CD4-positive, alpha-beta T cell treated with Interleukin-10 for 1 hour (primary cell): ENCODE measurements at places on chromosomes 4 and X.

GRCh38 chrX:152923599-152923998 lies 25.7 kb downstream of the ZNF185 start:
- no peak for DNase-seq

- DNase-seq: no peak
Observed at GRCh38 chrX:107442914-107443527, 6.4 kb upstream of the FRMPD3 start.

- DNase-seq: no peak
Observed at GRCh38 chr4:46550471-46550870, 160.5 kb upstream of the GABRA2 start.

DNA sequence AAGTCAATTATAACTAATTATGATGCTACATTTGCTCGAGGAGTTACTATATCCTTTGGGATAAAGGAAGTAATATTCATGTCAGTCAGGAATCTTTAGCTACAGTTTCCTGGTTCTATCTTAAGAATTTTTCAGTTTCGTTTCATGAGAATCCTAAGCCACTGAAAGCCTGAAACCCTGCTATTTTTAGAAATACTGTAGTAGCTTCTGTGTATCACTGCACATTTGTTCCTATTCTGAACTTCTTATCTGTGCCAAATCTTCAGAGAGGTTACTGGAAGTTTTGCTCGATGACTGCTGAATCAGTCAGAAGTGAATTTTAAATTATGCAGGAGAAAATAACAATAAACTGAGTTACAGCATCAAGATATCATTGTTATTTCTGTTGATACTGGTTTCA lies 249.2 kb downstream of the TENM3 start:
- DNase-seq: no peak

DNA sequence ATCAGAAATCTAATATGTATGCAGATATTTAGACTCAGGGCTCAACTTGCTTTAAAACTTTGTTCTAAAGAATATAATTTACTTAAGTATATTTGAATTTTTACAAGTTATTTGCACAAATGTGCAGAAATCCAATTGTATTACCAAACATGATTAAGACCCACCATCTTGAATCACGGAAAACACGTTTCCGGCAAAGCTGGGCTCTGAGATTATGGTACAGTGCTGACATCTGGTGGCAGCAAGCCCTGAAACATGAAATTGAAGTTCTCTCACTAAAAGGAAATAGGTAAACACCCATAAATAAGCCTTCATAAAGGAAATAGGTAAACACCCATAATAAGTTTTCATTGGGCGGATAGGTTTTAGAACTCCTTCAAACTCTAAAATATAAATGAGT lies 98.3 kb upstream of the MAOA start:
- DNase-seq: peak; percentile 67

GRCh38 chr4:128286474-128287058 lies 1.0 kb downstream of the PGRMC2 start:
- DNase-seq: peak; percentile 52

- DNase-seq: peak; percentile 85
Observed at GRCh38 chr4:81466841-81467671, 4.7 kb downstream of the RASGEF1B start.

DNA sequence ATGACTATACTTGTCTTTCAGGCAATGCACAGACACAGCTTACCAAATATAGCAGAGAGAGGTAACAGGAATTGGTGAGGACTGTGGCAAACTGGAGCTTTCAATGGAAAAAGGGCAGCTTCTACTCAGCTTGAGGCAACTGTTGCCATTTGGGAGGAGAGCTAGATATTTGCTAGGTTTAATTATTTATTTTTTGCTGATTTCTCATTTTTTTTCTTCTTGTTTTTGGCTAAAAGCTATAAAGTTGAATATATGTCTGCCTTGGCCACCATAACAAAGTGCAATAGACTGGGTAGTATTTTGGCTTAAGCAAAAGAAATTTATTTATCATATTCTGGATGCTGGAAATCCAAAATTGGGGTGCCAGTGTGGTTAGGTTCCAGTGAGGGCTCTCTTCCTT lies 93.9 kb downstream of the LDB2 start:
- DNase-seq: no peak

GRCh38 chrX:15946783-15947580 lies 92.4 kb upstream of the AP1S2 start:
- DNase-seq: no peak

- no peak for DNase-seq
Observed at GRCh38 chrX:50581405-50581804, 110.8 kb upstream of the DGKK start.

GRCh38 chr4:83436680-83437079 lies 18.9 kb downstream of the HELQ start:
- no peak for DNase-seq

- no peak for DNase-seq
Observed at GRCh38 chrX:45191820-45192409, 8.8 kb downstream of the DIPK2B start.

DNA sequence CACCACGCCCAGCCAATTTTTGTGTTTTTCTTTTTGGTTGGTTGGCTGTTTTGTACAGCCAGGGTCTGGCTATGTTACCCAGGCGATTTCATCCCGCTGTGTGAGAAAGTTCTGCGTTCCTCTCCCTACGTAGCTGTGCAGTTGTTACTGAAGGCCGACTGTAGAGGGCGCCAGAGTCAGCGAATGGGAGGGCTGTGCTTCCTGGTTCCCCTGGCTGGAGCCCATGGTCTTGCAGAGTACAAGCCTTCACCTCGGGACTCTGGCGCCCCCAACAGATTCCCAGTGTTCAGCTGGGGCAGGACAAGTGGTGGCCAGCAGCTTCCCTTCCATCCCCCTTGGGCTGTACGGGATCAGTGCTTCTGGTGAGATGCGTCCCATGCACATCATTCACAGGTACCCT lies 5.6 kb upstream of the CT45A1 start:
- peak; percentile 8 for DNase-seq

DNA sequence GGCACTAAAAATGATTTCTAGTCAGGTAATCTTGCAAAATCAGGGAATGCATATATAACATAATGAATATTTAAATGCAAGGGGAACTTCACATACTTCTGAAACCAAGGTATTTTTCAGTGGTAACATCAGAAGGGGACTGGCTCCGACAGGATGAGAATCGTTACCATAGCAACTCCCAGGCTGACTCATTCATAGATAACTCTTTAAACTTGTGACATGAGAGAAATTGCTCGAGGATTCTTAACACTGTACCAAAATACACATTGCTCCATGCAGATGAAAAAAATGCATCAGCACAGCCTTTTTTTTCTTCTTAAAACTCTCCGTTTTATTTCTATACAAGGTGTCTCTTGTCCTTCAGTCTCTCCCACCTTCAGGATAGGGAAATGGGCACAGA lies 114.3 kb downstream of the GABRB1 start:
- no peak for DNase-seq

DNA sequence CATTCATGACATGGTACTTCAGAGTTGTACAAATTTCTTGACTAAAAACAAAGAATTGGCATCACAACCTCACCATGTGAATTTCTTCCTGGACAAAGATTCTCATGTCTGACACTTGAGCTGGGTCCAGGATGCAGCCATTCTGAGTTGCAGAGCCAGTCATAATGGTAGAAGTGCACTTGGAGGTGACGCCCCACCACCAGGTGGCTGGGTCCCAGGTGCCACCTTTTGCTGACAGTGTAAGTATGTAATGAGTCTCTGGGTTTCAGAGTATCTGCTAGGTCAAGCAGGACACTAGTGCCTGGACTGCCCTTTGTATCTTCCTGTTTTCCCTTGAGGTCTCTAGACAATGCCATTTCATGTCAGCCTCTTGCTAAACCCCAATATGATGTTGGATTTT lies 36.6 kb upstream of the WDR1 start:
- no peak for DNase-seq

GRCh38 chr4:100366213-100366612 lies 151.6 kb downstream of the EMCN start:
- no peak for DNase-seq

- no peak for DNase-seq
Observed at GRCh38 chr4:126247409-126247808, 932.7 kb downstream of the FAT4 start.

DNA sequence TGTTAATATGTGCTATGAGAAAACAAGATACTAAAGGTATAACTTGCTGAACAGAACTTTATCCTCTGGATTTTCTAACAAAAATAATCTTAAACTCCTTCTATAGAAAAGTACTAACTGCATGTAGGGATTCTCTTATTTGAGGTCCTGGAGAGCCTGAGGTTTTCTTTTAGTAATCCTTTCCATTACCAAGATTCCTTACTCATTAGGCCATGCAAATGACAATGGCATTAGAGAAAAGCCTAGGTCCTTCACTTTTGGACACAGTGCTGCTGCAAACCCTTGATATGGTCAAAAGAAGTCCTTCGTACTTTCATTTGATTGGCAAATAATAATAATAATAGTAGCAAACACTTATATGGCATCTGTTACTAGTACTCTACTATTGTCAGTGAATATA lies 3.2 kb downstream of the MMRN1 start:
- DNase-seq: no peak

DNA sequence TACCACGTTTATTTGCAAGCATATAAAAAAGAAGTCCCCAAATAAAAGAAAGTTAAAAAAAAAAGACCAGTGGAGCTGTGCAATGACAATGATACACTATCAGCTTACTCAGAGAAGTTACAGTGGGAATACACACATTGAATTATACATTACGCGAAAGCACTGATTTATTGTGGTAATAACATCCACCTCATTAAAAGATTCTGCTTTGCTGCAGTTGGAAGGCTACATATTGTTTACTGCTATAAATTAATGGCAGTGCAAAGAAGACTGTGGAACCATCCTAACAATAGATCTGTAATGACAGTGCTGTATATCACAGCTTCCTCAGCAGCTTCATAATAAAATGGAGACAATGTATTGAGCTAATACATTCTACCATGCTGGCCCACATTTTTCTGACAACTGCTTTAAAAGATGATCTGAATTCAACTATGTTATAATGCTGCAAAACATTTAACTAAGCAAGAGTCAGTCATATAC lies 142.5 kb upstream of the MAB21L2 start:
- DNase-seq: no peak

DNA sequence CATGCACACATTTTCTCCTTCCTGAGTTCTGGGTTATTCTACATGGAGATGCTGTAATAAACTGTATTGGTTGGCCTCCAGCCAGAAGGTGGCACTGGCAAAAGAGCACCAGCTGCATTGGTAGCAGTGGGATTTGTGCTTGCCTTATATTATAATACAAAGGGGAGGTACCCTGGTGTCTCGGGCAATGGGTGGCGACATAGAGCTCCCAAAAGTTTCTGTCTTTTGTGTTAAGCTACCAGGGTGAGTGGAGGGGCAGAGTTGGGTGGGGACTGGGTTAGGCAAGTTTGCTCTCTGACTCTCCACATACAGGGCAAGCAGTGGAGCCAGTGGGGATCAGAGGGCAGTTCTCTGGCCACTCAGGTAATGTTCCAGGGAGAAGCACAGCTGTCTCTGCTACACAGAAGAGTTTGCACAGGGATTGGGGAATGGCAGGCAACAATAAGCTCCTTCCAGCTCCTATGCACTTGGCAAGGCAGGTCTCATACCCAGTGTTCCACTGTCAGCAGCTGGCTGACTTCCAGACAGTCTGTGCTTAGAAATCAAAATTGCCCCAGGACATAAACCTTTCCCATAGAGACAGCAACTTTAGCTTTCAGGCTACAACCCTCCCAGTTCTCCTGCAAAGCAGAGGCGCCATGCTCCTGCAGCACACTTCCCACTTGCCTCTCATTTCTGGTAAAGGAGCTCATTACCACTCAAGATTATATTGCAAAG lies 463.9 kb upstream of the PCDH7 start:
- DNase-seq: no peak

- peak; percentile 3 for DNase-seq
Observed at GRCh38 chr4:5460106-5460801, 248.1 kb downstream of the EVC2 start.

DNA sequence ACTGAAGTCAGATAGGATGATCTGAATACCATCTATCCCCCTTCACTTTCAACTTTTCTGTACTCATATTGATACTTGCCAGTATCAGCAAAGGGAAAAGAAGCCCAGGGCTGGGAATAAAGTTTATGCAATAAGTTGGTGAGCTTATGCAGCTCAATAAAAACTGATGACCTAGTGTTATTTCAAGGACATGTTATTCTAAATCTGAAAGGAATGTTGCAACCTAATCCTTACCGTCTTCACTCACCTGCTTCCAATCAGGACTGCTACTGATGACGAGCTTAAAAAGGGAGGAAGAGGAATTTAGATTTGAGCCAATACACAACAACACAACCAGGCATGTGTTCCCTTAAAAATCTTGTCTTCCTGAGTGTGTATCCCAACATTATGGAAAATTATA lies 419.9 kb downstream of the SPRY1 start:
- no peak for DNase-seq

- no peak for DNase-seq
Observed at GRCh38 chr4:94765648-94766047, 7.9 kb downstream of the BMPR1B start.
